ENCODE measurements at places on chromosomes 13 and 19. TPM values are rescaled to one million over a fixed set of nuclear protein-coding genes. Genes with fewer than 3 reads are reported as not detected.

SIGLEC11 gene
- not detected for total RNA-seq

ZNF677 gene
- total RNA-seq: 9.0 TPM

DNA sequence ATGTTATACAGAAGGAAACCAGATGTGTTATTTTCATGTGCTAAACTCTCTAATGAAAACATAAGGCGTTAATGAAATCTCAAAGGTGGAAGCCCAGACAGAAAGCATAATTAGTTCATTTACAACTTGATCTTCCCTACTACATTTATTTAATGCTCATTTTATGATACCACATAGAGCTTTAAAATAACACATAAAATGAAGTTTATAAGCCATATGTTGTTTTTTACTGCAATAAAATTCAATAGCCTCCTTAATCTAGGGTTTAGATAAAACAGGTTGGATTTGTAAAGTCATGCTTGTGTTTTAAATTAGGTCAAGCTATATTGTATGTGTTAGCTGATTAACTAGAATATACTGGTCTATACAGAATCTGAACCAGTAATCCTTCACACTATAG lies 81.2 kb downstream of the TNFRSF19 start:
- DNase-seq: no peak

DNA sequence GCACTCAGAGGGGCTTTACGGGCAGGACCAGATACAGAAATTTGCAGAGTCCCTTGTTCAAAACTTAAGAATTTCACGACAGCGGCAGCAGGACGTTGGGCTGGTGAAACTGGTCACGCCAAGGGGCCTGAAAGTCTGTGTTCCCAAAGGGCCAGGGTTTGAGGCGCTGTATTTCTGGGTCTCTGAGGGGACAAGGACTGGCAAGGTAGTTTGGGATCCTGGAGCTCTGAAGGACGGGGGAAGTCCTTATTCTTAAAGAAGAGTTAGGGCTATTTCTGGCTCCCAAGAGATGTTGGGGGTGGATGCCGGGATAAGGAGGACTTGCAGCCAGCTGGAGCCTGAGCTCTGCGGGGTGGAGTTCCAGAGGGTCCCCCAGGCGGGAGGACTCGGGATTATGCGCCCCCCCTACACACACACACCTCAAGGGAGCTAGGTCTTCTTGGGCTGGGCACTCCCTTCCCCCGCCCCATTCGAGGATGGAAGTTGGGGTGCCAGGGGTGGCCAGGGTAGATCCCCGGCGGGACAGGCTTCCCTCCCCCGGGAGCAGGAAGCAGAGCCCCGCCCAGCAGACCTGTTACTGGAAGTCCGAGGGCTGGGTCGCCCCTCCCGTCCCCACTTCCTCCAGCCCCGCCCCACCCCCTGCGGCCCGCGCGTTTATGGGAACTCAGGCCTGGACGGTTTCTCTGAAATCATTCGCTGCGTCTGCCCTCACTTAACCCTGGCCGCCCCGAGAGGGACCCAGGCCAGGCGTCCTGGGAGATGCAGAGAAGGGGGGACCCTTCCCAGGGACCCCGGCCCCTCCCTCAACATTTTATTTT lies 5.6 kb downstream of the BCL3 start:
- DNase-seq: peak; percentile 90

DNA sequence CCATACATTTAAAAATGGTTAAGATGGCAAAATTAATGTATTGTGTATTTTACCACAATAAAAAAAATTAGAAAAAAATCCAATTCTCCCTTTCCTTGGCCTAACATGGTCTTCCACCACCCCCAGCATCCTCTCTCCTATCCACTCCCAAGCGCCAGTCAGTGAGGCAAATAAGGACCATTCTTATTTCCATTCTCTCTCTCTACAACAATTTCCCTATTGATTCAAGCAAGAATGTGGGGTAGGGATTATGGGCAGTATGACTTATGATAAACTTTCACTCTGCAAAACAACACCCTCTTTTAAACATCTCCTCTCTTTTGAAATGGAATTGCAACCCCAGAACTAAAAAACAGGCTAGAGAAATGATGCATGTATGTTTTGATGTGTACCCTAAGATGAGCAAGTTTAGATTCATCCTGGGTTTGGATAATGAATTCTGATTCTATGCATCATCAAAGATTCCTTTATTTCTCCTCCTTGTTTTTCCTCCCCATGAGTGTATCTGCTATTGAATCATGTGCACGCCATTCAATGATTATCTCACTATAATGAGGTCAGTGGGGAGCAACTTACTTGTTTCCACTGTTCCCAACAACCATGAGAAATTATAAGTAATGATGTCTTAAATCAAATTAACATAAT lies 3.5 kb downstream of the STARD13 start:
- DNase-seq: no peak
